ENCODE measurements at places on chromosomes 7 and 10.
A peak's percentile ranks its signal among the peaks of the same experiment; 100 is the strongest.

DNA sequence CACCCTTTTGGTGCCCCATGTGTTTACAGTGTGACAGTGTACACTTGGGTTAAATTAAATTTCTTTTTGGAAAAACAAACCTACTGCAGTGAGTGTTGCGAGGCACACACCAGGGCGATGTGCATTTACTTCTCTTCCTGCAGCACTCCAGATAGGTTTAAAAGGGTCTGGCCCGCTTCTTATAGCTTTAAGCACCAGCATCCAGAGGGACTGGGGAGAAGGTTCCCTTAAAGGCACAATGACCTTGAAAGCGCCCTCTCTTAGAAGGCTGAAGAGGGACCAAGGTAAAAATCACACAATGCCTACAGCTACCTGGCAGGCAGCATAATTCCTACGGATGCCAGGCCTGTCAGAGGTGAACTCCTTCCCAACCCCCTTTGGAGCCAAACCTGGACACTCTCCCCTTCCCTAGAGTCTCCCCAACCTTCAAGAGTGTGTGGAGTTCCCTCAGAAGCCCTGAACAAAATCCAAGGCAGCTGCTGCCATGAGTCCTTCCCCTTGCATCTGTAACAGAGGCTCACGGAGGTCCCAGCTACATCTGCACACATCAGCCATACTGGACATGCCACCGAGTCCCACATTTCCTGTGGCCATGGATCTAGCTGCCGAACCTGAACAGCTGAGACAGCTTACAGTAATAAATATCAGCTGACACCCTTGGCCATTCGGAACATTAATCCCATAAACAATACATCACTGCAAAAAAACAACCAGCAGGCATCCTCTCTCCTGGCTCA, 33.2 kb downstream of the TRIM8 start:
- DNase-seq: no peak

GRCh38 chr7:69598487-69599285, 411 bp downstream of the AUTS2 start:
- DNase-seq: no peak

GRCh38 chr10:124321433-124322089, 97.2 kb downstream of the OAT start:
- DNase-seq: no peak

DNA sequence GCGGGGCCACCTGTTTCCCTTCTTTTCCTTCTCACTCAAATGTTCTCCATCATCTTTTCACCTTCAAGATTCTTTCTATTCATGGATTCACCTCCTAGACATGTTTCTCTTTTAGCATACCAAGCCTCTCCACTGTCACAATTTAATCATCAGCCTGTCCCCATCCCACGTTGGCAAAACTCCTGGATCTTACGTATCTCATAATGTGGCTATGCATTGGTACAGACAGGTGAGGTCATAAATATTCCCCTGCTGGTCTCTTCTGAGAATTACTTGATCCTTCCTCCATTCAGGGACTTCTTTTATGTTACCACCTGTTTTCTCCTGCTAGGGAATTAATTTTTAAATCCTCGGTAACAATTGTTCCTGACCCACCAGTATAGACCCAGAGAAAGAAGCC, 262.6 kb upstream of the NEBL start:
- no peak for DNase-seq

DNA sequence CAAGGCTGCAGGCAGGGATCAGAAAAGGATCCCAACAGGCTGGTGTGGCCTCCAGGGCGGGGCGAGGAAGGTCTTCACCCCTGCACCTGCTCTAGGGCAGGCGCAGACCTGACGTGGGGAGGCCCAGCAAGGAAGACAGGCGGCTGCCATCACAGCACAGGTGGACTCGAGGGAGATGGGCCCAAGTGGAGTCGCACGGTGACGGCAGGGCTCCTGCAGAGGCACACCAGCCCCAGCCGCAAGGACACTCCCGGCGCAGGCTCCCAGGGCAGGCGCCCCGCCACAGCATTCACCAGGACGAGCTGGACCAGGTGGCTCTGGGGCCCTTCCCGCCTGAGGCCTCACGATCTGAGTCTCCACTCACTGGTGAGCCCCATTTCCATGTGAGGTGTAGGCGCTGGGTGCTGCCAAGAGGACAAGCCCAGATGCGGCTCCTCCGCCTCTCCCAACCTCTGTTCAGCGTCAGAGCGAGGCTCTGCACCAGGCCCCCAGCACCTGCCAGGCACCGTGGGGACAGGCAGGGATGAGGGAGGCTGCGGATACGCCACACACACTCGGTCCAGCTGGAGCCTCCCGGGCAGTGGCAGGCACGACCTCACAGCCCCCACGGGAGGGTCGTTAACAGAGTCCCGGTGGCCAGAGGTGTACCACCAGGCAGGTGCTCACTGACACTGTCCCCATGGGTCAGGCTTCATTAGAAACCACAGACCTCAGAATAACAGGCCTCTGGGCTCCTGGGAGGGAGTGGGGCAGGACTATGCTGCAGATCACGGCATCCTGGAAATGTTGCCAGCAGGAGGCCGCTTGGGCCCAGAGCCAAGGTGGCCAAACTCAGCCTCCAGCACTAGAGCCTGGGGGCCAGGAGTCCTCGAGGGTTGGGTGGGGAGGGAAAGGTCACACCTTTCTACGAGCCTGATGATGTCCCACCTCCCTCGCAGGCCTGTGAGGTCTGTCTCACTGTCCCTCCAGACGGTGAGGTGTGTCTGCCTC, 111.6 kb downstream of the MAD1L1 start:
- DNase-seq: no peak

DNA sequence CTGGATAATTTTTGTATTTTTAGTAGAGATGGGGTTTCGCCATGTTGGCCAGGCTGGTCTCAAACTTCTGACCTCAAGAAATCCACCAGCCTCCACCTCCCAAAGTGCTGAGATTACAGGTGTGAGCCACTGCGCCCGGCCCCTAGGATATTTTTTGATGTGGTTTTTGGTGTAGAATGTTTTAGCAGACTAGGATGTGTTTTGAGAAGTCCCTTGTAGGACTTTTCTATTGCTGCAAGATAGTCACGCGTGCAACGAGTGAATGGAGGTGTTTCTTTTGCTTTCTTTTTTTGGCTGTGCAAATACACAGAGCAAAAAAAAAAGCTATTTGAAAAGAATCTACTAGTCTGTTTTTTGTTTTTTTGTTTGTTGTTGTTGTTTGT, 29.8 kb upstream of the KLF6 start:
- DNase-seq: no peak

GRCh38 chr7:32026083-32026425, 44.2 kb downstream of the PDE1C start:
- no peak for DNase-seq

- DNase-seq: no peak
These were observed 177.6 kb downstream of the REEP3 start for GRCh38 chr10:63698787-63699150.

GRCh38 chr7:68185631-68186456, 1189.2 kb downstream of the TYW1 start:
- no peak for DNase-seq

- DNase-seq: no peak
These were observed 291.7 kb downstream of the THSD7A start for GRCh38 chr7:11540271-11540761.

- DNase-seq: no peak
These were observed 60.2 kb downstream of the THNSL1 start for GRCh38 chr10:25076506-25077177.

DNA sequence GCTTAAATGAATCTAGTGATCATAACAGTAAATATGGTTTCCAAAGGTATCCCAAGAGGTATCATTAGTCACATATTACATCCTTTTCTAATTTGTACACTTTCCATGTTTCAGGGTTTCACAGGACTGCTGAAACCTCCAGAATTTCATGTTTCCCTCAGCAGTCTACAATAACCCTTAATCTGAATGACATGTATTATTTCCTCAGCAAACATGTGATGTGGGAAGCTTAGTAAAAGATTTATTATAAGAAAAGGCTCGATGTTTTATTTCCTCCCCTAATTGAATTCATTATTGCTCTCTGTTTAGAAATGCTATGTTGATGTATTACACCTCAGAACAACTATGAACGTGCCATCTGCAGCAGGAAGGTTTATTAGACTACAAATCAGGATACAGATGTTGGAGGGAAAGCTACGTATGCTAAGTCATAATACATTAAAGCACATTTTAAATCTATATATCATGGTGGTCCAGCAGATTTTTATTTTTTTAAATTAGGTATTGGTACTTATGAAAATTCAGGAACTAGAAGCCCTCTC, 52.5 kb upstream of the SKAP2 start:
- no peak for DNase-seq

DNA sequence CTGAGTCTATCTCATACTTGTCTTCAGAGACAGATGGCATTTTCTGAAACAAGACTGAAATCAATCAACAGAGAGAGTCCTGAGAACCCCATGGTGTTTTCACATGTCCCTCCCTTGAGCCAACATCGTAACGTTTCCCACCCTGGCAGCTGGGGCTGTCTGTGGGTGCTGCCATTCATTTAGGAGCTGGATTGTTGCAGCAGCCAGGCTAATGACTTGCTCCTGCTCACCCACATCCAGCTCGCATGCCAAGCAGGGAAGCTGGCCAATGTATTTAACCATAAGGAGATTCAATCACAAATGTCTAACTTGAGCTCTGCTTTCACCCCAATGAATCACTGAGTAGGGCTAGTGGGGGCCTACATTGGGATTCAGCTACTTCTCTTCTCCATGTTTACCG, 146.1 kb downstream of the ADRA2A start:
- no peak for DNase-seq

GRCh38 chr10:78700413-78700812, 368.4 kb upstream of the ZMIZ1 start:
- peak; percentile 7 for DNase-seq

DNA sequence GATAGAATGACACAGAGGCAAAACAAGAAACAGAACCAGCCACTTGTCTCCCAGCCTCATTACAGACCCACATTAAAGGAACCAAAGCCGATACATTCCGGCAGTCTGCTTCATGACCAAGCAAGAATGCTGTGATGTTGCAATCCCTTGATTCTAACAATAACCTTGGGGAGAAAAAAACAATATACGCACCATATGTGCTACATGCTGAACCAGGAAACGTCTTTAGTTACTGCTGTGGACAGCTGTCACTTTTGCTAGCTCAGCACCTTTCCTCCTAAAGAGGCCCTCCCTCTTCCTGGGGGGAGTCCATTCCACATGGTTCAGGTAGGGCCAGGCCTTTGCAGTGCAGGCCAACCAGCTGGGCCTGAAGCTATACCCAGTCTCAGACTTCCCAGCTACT, 79.1 kb downstream of the PRTFDC1 start:
- no peak for DNase-seq

DNA sequence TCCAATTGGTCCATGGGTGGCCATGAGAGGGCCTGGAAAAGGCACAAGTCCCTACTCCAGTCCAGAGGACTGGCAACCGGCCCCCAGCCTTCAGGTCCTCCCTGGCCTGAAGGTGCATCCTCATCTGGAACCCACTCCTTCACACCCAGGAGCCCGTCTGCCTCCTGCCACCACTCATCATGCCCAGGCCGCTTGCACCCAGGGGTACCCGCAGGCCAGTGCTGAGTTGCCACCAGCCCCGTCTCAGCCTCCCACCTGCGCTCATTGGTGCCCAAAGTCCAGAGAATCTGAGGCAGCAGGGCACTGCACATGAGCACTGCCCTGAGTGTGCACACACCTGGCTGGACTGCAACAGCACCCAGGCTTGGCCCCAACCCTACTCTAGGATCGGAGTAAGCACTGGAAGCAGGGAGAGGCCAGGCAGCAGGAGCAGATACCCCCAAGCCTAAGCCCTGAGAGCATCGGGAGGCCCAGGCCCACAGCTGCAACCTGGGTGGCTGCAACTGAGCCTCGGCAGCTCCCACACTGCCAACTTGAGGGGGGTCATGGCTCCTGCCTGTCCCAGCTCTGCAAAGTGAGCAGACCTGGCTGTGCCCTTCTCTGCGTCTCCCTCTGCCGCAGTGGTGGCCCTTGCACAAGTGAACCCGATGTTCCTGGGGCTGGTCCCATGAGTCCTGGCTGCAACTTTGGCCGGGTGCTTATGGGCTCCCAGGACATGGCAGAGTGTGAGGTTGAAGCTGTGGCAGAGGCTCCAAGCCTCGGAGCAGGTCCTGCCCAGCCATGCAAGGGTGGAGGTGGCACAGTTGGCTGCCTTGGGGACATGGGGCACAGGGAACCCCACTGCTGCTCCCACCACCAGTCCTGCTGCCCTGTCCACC, 44.3 kb downstream of the TCERG1L start:
- no peak for DNase-seq

DNA sequence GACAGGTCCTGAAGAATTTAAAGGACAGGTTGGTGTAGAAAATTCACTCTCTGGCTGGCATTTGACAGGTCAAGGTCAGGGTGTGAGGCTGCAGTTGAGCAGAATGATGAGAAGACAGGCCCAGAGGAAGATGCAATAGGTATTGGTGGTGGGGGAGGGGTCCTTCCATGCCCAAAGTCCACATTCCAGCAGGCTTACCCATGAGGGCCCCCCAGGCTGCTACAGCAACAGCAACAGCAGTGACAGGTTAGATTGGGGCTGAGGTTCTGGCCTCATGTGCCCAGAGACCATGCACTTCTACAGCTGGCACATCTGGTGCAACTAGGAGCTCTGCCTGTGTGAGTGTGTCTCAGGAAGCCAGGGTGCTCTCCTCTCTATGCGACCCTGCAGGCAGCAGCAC, 223.5 kb upstream of the GHITM start:
- DNase-seq: no peak

Data from LNCaP clone FGC (cell line).